Testis (tissue), 5 donors: ENCODE measurements at places on chromosomes 1 and 21.

GRCh38 chr1:29527314-29528004, 291.1 kb downstream of the PTPRU start:
- peak; percentile 49 for DNase-seq

GRCh38 chr1:93746021-93746812, 64.6 kb upstream of the BCAR3 start:
- DNase-seq: no peak

DNA sequence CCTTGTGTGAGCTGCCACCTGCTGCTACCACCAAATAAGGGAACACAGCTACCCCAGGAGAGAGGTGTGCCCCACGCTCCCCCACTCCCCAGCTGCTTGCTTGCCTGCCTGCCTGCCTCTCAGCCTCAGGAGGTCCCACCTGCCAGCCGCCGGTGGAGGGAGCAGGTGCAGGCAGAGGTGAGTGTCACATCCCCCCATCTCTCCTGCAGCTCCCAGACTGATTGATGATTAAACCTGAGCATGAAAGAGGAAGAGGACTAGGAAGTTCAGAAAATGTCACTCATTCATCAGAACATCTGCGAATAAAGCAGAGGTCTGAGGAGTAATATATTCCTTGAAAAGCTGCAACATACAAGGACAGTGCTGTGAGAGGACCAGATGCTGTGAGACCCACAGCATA, 58.6 kb upstream of the HIVEP3 start:
- DNase-seq: no peak

GRCh38 chr1:214349781-214350180, 68.8 kb downstream of the SMYD2 start:
- DNase-seq: no peak

- DNase-seq: no peak
Observed at GRCh38 chr1:20701847-20702246, 16.0 kb downstream of the KIF17 start.

DNA sequence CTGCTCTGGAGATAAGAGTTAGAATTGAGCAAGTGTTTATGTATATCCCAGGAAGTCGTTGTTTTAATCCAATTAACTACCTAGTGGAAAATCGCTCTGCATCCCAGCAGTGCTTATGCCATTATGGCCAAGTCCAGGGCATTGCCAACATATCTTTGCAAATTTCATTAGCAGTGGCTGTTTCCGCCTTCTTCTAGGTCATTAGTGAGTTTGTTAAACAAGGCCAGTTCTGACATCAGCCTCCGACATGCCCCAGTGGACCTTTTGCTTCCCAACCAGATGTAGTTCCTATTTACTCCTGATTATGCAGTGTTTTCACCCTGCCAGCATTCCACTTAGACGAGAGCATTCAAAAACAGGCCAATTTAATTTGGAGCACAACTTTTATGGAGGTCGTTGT, 106.8 kb upstream of the FAM78B start:
- DNase-seq: no peak

DNA sequence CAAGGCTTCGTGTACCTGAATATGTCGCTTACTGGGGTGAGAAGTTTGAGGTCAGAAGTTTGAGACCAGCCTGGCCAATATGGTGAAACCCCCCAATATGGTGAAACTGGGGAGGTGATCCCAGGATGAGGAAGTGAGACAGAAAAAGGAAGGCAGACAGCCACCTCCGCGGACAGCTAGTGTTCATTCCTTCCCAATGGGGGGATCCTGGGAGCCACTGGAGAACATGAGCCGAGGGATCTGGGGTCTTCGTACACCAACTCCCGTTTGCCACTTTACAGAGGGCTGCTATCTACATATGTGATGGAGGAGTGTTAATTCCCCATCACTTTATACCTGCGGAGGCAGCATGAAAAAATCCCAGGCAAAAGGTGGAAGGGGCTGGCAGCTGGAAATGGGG, 19.6 kb upstream of the IFFO2 start:
- no peak for DNase-seq

DNA sequence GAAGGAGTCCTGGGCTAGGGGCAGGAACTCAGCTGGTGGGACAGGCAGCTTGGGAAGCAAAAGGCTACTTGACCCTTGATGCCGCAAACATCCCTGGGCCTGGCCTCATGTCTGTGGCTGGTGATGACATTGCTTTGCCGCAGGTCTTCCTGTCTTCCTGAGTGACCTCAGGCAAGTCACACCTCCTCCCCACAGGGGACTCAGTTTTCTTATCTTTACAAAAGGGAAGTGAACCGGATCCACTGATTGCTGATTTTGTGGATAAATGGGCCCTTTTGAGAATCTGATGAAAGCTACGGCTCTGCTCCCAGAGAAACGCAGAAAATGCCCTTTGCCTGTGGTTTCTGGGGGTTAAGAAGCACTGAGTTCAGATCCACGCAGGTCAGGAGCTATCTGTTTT, 20.7 kb downstream of the PLOD1 start:
- DNase-seq: no peak

GRCh38 chr1:46098027-46098712, 34.3 kb downstream of the PIK3R3 start:
- DNase-seq: no peak

DNA sequence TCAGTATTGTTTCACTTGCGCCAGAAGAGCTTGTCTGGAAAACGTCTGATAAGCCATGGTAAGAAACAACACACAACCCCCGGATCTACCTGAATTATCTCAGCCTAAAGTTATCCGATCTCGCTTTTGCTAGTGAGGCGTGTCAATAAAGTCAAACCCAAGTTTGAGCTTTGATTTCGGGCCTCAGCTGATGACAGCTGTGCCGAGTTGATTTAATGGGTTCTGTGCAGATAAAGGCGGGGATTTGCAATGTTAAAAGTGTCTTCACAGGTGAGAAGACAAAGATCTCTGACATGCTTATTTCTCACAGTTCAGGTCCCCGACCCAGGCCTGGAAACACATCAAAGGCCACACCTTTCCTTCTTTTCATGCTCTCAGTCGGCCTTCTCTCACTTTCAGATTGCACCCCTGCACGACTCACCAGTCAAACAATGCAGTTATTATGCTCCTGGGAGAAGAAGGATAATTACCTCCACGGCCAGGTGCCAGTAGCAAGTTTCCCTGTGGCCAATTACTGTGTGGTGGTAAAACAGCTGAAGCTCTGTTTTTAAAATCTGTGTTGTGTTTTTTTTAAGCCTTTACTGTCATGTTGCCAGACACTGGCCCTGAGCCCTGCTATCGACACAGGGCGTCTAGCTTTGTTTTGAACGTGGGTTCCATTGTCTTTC, 245.3 kb upstream of the RUNX1 start:
- DNase-seq: no peak

GRCh38 chr1:14441302-14441741, 157.2 kb upstream of the KAZN start:
- no peak for DNase-seq

DNA sequence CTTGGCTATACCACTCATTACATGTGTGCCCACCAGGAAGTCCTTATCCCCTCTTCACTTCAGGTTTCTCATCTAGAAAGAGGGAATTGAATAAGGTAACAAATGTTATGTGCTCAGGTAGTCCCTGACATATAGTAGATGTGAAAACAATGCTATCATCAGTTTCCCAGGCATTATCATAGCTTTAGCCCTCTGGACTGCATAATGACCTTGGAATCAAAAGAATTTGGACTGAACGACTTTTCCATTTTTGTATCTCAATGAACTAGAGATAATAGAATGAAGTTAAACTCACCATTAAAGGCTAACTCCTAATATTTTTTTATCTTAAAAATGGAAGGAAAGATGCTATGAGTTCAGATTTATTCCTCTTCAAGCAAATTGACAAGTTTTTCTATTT, 304.1 kb upstream of the USP24 start:
- DNase-seq: no peak

GRCh38 chr1:166947398-166948043, 27.8 kb downstream of the ILDR2 start:
- DNase-seq: peak; percentile 91

- no peak for DNase-seq
Observed at GRCh38 chr21:38637161-38637560, 138.9 kb upstream of the ERG start.

DNA sequence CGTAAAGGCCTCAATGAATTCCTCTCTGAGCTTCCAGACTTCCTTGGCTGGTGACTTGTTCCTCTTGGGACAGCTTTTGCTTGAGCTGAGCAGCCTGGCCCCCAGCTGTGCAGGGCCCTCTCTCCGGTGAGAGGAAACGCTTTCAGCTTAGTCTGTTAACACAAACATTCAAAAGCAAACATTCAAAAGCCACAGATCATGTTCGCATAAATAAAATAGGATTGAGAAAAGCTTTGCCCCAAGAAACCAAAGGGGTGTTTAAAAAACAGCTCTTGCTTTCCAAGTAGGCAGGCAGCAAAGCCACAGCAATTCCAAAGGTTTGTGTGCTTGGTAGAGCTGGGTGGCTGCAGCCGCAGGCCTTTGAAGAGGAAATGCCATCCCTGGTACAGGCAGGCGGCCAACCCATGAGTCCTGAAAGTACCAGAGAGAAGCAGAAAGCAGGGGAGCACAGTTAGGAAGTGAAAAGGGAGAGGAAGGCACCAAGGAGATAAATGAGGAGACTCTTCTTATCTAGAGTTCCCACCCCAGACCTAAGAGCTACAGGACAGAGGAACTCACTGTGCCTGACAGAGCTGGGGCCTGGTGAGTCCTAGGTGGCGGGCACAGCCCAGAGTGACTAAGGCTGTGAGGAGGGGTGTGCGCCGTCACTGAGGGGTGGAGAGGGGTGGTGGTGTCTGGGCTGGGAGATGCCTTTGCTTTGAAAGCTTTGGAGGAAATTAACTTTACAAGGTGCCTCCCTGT, 48.4 kb downstream of the CCN1 start:
- DNase-seq: no peak
